ENCODE measurements at places on chromosomes 2 and 18.

DNA sequence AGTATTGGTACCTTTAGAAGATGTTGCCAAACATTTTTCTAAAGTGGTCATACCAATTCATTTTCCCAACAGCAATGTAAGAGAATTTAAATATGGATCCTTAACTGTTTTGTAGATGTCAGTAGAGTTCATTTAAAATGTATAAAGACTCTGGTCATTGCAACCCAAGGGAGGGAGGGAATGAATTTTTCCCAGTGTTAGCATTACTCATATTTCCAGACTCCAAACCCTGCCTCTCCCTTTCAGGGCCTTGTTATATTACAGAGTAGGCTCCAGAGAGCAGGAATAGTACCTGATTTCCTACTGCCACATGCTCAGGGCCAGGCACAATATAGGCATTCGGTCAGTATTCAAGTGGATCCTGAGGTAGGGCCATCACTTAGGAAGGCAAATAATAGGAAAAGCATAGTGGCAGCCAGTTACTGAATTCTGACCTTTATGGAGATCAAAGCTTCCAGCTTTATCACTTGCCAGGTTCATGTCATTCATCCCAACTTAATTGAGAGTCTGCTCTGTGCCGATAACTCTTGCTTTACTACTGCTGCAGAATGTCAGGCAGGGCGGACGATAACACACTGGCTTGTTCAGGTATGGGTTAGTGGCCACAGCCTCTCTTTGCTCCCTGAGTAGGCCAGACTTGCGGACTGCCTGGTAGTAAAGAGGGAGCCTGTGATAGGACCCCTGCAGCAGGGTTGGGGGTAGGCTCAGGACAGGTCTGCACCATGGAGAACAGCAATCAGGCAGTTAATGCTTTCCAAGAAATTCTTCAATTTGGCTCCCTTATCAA is 75.3 kb downstream of the OSBPL6 start:
- no peak for DNase-seq

DNA sequence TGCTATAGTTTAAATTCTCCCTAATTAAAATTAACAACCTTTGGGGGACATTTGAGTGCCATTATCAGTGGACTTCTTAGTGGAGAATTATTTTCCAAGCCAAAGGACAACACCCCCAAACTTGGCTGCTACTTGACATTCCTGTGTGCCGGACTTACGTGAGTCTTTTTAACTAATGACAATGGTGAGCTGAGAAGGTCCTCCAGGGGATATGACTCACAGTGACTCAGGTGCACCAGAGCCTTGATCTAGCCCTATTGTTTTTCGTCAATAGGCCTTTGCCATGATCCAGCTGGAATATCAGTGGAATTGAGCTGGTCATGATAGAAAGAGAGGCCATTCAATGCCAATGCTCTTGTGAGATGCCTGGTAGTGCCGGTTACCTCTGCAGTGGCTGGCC is 118.1 kb upstream of the CXCR4 start:
- DNase-seq: no peak

DNA sequence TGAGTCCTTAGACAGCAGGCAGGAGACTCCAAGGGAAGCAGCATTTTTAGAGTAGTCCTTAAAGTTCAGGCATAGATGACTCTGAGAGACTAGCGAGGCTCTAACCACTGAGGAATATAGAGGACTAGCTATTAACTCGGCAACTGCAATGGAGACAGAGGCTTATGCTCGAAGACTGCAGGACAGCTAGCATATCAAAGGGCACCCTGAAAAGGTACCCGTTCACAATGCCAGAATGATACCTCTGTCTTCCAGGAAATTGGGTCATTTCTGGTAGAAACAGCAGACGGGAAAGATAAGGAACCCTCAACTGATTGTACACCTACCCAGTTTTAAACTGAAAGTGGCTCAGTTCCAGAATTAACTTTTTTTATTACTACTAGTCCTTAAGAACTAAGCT is 1204.0 kb upstream of the ZEB2 start:
- no peak for DNase-seq

DNA sequence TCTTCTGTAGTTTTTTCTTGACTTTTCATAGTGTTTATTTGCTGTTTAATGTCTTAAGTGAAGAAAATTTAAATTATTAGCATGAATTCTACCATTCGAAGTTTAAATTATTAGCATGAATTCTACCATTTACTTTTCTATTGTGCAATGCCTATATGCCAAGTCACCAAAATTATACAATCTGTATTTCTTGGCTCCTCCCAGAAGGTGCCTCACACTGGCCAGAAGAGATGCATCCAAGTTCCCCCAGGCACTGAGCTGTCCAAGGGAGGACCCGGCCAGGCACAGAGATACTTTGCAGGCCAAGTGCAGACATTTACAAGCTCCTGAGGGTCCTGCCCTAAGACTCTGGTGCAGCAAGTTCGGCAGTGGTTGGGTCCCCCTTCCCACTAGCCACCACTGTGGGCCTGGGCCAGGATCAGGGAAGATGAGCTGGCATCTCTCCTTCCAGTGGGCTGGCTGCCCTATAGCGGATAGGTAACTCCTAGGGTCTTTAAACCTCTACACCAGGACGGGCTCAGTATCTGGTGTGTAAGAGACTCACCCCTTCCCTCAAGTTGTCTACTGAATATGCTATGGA is 31.3 kb downstream of the TMEM247 start:
- DNase-seq: no peak

GRCh38 chr2:191836471-191836852 is 10.4 kb downstream of the CAVIN2 start:
- DNase-seq: no peak

DNA sequence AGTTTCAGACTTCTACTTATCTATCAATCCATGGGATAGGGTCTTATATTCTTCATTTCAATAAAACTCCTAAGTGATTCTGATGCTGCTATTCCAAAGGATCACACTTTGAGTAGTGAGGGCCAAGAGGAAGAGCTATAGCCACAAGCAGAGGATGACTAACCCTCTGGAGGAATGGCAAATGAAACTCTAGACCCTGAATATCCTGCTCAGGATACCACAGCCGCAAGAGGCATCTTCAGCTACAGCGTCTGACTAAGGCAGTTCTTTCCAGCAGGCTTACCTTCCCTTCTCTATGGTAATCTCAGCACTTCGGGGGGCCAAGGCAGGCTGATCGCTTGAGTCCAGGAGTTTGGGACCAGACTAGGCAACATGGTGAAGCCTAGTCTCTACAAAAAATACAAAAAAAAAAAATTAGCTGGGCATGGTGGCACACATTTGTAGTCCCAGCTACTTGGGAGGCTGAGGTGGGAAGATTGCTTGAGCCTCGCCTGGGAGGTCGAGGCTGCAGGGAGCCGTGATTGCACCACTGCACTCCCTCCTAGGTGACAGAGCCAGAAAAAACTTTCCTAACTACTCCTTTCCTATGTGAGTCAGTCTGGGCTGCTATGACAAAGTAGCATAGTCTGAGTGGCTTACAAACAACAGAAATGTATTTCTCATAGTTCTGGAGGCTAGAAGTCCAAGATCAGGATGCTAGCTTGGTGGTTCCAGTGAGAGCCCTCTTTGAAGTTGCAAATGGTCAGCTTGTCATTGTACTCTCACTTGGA is 371.9 kb downstream of the IRS1 start:
- no peak for DNase-seq

DNA sequence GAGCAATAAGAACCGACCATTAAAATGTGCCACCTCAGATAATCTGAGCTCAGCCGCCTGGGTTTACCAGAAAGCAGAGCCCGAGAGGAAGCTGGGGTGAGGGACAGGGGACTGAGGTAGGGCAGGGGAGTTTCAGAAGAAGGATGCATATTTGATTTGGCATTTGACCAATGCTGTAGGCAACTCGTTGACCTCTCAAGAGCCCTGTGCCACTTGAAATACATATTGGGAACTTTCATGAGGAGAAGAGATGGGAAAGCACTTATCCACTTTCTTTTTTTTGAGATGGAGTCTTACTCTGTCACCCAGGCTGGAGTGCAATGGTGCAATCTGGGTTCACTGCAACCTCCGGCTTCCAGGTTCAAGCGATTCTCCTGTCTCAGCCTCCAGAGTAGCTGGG is 148.4 kb upstream of the SPRED2 start:
- no peak for DNase-seq

DNA sequence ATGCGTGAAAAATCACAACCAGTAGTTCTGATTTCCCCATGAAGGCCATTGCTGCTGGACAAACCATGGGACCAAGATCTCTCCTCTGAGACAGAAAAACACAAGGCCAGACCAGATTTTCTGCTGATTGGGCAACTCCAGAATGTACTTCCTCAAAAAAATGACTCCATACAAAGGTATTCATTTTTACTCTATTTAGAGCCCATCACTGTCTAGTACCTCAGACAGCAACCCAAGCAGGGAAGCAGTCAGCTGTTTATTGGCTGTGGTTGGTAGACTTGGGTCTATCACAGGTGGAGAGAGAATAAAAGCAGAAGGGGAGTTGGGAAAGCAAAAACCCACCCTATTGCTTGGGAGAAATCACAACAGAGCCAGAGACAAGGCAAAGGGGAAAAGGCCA is 219.9 kb downstream of the PIK3C3 start:
- no peak for DNase-seq

DNA sequence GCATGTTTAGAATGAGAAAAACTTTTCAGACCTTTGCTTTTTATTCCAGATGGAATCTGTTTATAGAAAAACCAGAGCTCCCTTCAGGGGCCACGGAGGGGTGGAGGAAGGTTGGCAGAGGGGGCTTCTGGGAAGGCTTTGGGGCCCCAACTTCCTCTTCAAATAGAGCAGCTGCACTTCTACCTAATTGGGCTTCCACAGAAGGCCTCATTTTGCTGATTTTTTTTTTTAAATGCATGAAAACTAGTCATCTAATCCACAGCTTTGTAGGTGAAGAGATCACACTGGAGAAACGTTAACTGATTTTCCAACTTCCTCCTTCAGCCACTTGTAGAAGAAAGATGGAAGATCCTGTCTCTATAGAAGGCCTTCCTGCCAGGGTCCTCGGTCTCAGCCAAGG is 181.8 kb downstream of the BCL11A start:
- no peak for DNase-seq

- no peak for DNase-seq
Measured at GRCh38 chr2:148519013-148519412, 125.5 kb upstream of the EPC2 start.

- DNase-seq: no peak
Measured at GRCh38 chr2:42775810-42776209, 11.9 kb upstream of the OXER1 start.

GRCh38 chr18:24741965-24742724 is 281.7 kb downstream of the HRH4 start:
- DNase-seq: no peak

DNA sequence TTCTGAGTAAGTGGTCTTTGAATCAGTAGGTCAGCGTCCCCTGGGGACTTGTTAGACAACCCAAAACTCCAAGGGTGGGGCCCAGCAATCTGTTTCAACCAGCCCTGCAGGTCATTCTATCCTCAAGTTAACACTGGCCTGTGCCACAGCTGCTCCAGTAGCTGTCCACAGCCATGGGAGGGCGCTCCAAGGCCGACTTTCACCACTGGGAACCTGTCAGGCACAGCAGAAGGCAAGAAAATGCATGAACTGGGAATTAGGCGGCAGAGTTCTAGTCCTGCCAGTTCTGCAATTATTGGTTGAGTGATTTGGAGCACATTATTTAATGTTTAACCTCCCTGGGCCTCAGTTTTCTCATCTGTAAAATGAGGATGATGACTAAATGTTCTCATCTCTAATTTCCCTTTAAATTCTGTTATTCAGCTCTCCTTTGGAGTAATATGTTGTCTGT is 17.4 kb upstream of the MRPL33 start:
- DNase-seq: no peak

DNA sequence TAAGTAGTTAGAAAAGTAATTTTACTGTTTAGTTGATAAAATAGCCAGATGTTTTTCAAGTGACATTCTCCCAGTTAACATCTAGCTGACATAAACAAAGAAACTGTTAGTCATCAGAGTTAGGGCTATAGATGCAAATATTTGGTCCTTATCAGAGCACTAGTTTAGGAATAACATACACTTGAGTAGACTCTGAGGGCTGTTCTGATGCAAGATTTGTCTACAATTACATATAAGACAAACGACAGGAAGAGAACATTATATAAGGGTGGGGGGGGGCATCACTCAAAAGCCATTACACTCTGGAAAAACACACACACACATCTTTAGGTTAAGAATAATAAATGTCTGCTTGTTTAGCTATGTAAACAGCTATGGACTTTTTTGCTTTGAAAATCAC is 554.4 kb upstream of the LRRTM1 start:
- no peak for DNase-seq

DNA sequence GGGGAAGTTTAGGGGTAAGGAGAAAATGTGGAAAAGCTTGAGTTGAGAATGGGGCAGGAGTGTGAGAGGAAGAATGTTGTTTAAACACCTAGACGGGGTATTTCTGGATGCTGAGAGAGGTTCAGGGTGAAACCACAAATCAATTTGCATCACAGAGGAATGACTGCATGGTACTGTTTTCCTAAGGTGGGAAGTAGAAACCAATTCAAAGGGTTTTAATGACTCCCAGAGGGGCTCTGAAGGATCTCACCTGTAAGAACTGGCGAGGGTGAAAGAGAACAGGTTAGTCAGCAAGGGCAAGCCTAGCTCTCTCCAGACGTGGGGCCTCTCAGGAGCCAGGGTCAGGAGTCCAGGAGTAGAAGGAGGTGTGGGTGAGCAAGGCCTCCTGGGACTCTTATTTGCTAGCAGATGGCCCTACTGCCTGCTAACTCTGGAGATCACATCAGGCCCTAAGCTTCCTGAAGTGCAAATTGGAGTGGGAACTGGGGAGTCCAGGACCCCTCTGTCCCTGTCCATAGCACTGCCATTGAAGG is 133.0 kb upstream of the CELF4 start:
- DNase-seq: no peak

DNA sequence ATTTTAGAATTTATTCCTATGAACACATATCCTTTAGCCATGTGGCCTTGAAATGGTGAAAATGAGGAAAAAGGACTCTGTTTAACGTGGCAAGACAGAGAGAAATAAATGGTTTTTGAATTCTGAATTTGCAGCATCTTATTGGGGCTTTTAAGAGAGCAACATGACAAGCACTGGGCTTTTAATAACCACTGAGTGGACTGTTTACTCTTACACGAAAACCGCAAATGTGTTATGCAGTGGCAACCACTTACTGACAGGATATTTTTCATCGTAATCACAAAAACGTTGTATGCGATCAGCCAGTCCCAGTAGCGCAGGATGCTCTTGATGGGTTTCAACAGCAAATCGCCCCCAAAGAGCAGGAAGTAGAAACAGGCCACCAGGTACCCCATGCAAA is 226.6 kb downstream of the NAPG start:
- no peak for DNase-seq

- DNase-seq: no peak
Measured at GRCh38 chr2:144233733-144234541, 286.0 kb downstream of the ZEB2 start.

DNA sequence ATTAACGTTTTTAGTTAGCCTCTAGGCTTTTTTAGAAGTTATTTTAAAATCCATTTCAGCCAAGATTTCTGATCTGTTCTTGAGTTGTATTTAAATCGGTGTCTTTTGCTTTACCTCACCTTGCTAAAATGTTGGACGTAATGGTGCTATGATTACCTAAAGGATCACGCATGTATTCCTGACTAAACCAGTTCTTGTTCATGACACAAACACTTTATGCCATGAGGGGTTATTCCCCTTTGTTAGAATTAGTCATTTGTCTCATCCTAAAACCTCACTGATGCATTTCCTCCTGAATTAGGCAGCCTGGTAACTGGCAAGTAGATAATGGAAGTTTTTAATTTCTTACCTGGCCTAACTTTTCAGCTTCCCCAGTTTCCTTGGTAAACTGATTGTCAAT is 185.4 kb upstream of the TANK start:
- DNase-seq: no peak
